ENCODE measurements at places on chromosomes 3 and 15. TPM values are rescaled to one million over a fixed set of nuclear protein-coding genes. Genes with fewer than 3 reads are reported as not detected.

GRCh38 chr3:40847551-40847992 is 322.8 kb downstream of the ZNF621 start:
- H3K36me3 ChIP-seq, result no peaks in the 10 kb centered on the region
- H3K27ac ChIP-seq, result no peak overlapping the region
- DNase-seq, result peak; percentile 15
- H3K27me3 ChIP-seq, result no peaks in the 10 kb centered on the region

DNA sequence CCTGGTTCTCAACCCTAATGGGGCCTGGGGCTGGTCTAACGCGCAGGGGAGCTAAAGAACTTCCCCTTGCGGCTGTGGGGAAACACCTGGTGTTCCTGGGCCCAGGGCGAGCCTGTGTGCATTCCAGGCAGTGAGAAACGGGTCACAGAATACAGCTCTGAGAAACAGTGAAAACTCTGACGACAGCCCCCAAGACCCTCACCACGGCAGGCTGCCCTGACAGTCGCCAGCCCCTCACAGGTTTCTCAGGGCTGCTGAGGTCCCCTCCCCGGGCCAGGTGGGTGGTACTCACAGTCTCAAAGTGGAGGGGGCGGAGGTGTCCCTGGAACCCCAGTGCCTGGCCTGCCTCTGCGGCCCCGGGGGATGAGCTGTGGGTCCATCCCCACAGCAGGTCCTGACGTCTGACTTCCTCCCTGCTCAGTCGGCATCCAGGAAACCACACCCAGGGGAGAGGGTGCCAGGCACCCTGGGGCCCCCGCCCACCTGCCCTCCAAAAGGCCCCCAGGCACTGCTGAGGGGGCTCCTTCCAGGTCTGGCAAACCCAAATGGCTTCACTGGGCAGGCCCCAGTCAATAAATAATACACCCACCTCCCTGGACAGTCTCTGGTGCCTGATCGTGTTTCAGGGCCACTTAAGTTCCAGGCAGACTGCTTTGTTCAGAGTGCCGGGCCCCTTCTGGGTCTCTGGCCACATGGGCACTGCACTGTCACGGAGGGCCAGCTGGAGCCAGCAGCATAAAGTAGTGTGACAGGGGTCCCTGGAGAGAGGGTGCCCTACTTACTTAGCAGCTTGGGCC is 57.7 kb downstream of the IQSEC1 start:
- H3K4me3 ChIP-seq, result no peak overlapping the region
- H3K27me3 ChIP-seq, result no peaks in the 10 kb centered on the region
- no peaks in the 10 kb centered on the region for H3K36me3 ChIP-seq
- DNase-seq, result no peak
- H3K4me1 ChIP-seq, result no peaks in the 10 kb centered on the region
- peak overlapping the region; percentile 15 for H3K27ac ChIP-seq

GRCh38 chr3:18047052-18047451 is 304.6 kb upstream of the TBC1D5 start:
- no peaks in the 10 kb centered on the region for H3K4me1 ChIP-seq
- H3K4me3 ChIP-seq, result no peak overlapping the region
- H3K27ac ChIP-seq, result no peak overlapping the region
- DNase-seq, result no peak
- no peaks in the 10 kb centered on the region for H3K36me3 ChIP-seq
- no peaks in the 10 kb centered on the region for H3K27me3 ChIP-seq

DNA sequence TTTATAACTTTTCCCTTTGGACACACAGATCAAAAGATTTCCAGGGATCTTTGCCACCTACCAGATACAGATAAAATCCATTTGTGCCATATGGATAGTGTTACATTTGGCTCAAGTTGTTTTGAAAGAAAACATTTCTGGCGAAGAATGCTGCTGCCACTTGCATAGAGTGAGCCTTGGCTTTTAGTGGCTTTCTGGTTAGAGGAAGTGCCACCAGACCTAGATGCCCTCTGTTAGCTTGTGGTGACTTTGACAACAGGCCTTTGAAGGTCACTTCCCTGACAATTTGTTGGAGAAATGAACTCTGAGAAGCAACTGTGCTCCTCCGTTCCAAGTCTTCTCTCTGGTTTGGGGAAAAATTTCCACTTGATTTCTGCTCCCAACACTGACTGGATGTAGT is 158.0 kb downstream of the CHST2 start:
- H3K4me3 ChIP-seq, result no peak overlapping the region
- no peak for DNase-seq
- H3K36me3 ChIP-seq, result no peaks in the 10 kb centered on the region
- H3K4me1 ChIP-seq, result no peaks in the 10 kb centered on the region
- H3K27ac ChIP-seq, result no peak overlapping the region
- H3K27me3 ChIP-seq, result no peaks in the 10 kb centered on the region

- H3K36me3 ChIP-seq, result no peaks in the 10 kb centered on the region
- no peaks in the 10 kb centered on the region for H3K27me3 ChIP-seq
- no peak for DNase-seq
- no peak overlapping the region for H3K27ac ChIP-seq
- no peak overlapping the region for H3K4me3 ChIP-seq
Measured at GRCh38 chr3:143634991-143635390, 213.3 kb downstream of the SLC9A9 start.

GRCh38 chr15:31489281-31489680 is 162.6 kb downstream of the KLF13 start:
- H3K4me3 ChIP-seq, result no peak overlapping the region
- no peaks in the 10 kb centered on the region for H3K27me3 ChIP-seq
- DNase-seq, result no peak
- peaks cover 8% of the 10 kb centered on the region for H3K4me1 ChIP-seq
- no peaks in the 10 kb centered on the region for H3K36me3 ChIP-seq
- H3K27ac ChIP-seq, result no peak overlapping the region

DNA sequence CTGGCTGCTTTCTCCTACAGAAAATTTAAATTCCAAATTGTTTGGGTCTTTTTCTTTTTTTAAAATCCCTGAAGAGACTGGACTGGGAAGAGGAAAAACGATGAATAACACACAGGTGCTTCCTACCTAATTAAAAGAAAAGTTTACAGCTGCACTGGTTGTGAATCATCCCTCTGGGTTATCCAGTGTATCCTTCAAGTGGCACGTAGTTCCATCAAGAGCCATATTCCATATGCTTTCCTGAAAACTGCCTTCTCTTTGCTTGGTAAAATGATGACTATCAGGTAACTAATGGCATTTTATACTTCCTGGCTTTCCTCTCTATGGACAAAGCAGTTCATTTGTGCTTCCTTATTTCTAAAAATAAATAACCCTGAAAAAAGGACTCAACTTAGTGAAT is 123.2 kb downstream of the MAGI1 start:
- no peak for DNase-seq
- H3K4me3 ChIP-seq, result no peak overlapping the region
- no peaks in the 10 kb centered on the region for H3K27me3 ChIP-seq
- H3K4me1 ChIP-seq, result no peaks in the 10 kb centered on the region
- no peaks in the 10 kb centered on the region for H3K36me3 ChIP-seq

DNA sequence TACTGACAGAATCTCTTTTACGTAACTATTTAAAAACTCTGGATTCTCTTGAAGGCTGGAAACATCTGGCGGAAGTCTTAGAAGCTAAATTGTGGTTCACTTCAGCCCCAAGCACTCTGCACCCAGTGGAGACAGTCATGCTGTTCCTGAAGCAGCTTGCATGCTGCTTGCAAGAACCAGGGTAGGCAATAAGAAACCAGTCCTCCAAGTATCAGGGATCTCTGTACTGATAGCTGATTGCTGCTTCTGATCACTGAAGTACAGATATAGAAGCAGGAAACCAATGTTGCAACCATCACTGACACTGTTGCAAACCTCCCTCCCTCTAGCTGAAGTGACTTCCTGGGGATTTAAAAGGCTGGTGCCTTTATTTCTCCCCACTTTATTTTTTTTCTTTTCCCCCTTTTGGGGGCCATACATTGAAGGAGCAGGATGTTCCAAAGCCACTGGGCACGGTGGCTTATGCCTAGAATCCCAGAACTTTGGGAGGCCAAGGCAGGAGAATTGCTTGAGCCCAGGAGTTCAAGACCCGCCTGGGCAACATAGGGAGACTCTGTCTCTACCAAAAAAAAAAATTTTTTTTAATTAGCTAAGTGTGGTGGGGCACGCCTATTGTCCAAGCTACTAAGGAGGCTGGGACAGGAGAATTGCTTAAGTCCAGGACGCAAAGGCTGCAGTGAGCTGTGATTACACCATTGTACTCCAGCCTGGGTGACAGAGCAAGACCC is 15.3 kb downstream of the SPCS1 start:
- H3K27me3 ChIP-seq, result no peaks in the 10 kb centered on the region
- H3K27ac ChIP-seq, result no peak overlapping the region
- no peak for DNase-seq

DNA sequence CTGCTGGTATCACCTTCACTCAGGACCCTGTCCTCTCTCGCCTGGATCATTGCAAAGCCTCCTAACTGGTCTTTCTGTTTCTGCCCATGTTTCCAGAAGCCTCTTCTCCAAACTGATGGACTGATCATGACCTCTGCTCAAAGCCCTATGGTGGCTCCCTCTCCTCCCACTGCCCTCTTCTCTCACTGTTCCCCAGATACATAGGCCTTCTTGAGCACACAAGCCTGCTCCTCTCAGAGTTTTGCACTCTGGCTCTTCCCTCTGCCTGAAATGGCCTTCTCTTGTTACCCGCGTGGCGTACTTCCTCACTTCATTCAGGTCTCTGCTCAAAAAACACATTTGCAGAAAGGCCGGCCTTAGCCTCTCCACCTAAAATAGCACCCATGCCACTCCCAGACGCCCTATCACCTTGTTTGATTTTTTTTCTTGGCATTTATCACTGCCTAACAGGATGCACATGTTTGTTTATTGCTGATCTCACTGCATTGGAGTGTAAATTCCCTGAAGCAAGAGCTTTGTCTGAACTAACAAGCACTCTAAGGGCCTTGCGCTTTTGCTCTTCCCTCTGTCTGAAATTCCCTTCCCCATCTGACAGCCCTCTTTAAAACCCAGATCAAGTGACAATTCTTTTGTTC is 1.4 kb upstream of the ETFA start:
- no peak for DNase-seq
- no peaks in the 10 kb centered on the region for H3K27me3 ChIP-seq
- no peaks in the 10 kb centered on the region for H3K36me3 ChIP-seq
- no peak overlapping the region for H3K27ac ChIP-seq
- no peak overlapping the region for H3K4me3 ChIP-seq

DNA sequence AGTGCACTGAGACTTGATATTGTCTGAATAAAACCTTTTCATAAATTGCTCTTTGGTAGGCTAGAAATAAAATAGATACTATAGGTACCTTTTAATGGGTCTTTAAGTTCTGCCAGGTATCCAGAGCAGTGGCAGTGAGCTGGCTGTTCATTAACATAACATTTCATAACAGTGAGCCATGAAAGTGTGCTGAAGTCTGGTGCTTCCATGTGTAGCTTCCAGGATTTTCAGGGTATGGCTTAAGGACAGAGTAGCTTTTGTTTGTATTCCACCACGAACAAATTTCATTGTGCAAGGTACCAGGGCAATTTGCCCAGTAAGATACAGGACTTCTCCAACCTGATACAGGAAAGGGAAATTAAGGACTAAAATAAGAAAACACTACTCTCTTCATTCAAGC is 124.7 kb upstream of the NANOGP8 start:
- H3K27ac ChIP-seq, result no peak overlapping the region
- H3K4me1 ChIP-seq, result no peaks in the 10 kb centered on the region
- no peaks in the 10 kb centered on the region for H3K27me3 ChIP-seq
- no peak for DNase-seq
- H3K36me3 ChIP-seq, result no peaks in the 10 kb centered on the region
- H3K4me3 ChIP-seq, result no peak overlapping the region

DNA sequence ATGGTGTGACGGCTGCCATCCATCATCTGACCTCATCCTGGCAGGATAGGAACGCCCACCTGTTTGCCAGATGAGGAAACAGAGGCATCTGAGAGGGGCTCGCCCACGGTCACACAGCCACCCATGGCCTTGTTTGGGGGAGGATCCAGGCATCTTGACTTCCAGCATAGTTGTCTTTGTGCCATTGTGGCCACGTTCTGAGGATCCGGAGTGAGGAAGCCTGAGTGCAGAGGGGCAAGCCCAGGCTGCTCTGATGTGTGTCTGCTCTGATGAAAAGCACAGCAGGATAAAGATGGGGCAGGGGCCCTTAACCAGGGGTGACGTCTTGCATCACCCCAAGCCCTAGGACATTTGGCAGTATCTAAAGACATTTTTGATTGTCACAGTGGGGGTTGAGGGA is 58.7 kb downstream of the FGD5 start:
- no peaks in the 10 kb centered on the region for H3K36me3 ChIP-seq
- H3K27ac ChIP-seq, result no peak overlapping the region
- no peaks in the 10 kb centered on the region for H3K4me1 ChIP-seq
- DNase-seq, result no peak

GRCh38 chr3:76700323-76700722 is 339.6 kb upstream of the ROBO2 start:
- H3K36me3 ChIP-seq, result no peaks in the 10 kb centered on the region
- no peak overlapping the region for H3K4me3 ChIP-seq
- no peaks in the 10 kb centered on the region for H3K27me3 ChIP-seq
- no peak for DNase-seq
- H3K27ac ChIP-seq, result no peak overlapping the region
- H3K4me1 ChIP-seq, result no peaks in the 10 kb centered on the region

DNA sequence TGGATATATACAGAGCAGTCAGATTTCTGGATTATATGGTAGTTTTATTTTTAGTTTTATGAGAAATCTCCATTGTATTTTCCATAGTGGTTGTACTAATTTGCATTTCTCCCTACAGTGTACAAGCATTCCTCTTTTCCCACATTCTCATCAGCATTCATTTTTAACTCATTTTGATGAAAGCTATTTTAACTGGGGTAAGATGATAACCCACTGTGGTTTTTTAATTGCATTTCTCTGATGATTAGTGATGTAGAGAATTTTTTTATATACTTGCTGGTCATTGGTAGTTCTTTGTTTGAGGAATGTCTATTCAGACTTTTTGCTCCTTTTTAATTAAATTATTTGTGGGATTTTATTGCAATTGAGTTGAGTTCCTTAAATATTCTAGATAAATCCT is 903.6 kb downstream of the DIPK2A start:
- H3K36me3 ChIP-seq, result no peaks in the 10 kb centered on the region
- no peak overlapping the region for H3K27ac ChIP-seq
- no peaks in the 10 kb centered on the region for H3K27me3 ChIP-seq
- no peak overlapping the region for H3K4me3 ChIP-seq
- H3K4me1 ChIP-seq, result no peaks in the 10 kb centered on the region

- DNase-seq, result no peak
- H3K4me1 ChIP-seq, result no peaks in the 10 kb centered on the region
- H3K27ac ChIP-seq, result no peak overlapping the region
- no peaks in the 10 kb centered on the region for H3K27me3 ChIP-seq
- no peak overlapping the region for H3K4me3 ChIP-seq
Measured at GRCh38 chr3:46228260-46229242, 13.7 kb upstream of the CCR3 start.

Gene INSYN1
- 17.3 TPM for total RNA-seq

Gene ROPN1
- total RNA-seq, result 10.8 TPM

Gene SLC4A7
- 23.5 TPM for total RNA-seq

Gene PLCH1
- 0.64 TPM for total RNA-seq

Gene DNAJA4
- 43.7 TPM for total RNA-seq

Measured in prostate gland (tissue), 2 donors.